ENCODE measurements at places on chromosomes 7 and 10. TPM values are rescaled to one million over a fixed set of nuclear protein-coding genes. Genes with fewer than 3 reads are reported as not detected.

The PDK4 gene
- under 0.01 TPM for total RNA-seq

The NKX2-3 gene
- total RNA-seq, result not detected

The GJD4 gene
- total RNA-seq, result 0.07 TPM

The SAMD9L gene
- total RNA-seq, result 5.3 TPM

The DOCK1 gene
- total RNA-seq, result 95.3 TPM

The ATOH7 gene
- total RNA-seq, result not detected

The BUD23 gene
- total RNA-seq, result 43.3 TPM
